ENCODE measurements at places on chromosomes 12 and 14.

DNA sequence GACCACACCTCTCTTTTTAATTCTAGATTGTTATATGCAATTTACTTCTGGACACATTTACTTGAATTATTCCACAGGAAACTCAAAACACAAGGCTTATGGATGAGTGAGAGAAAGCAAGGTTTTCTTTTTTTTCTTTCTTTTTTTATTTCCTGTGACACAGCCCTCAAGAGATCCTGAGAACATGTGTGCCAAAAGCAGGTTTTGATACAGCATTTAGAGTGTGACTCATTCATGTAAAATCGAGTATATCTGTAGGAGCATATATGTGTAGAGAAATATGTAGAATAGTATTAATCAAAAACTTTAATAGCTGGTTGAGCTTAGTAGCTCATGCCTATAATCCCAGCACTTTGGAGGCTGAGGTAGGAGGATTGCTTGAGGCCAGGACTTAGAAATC, 4.4 kb upstream of the MAX start:
- DNase-seq: no peak

GRCh38 chr12:94263011-94263811, 114.8 kb downstream of the PLXNC1 start:
- DNase-seq: no peak

GRCh38 chr14:104128981-104129380, 9.4 kb upstream of the KIF26A start:
- DNase-seq: no peak

- no peak for DNase-seq
These were observed 42.5 kb downstream of the CCDC88C start for GRCh38 chr14:91374879-91375702.

DNA sequence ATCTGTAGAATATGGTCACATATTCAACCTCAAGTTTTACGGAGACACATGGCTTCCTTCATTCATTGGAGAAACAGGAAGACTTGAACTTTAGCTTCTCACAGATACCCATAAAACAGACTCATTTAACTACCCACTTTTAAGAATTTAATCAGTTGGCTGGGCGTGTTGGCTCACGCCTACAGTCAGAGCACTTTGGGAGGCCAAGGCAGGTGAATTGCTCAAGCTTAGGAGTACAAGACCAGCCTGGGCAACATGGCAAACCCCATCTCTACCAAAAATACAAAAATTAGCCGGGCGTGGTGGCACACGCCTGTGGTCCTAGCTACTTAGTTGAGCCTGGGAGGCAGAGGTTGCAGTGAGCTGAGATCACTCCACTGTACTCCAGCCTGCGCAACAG, 64.7 kb upstream of the STAC3 start:
- no peak for DNase-seq

DNA sequence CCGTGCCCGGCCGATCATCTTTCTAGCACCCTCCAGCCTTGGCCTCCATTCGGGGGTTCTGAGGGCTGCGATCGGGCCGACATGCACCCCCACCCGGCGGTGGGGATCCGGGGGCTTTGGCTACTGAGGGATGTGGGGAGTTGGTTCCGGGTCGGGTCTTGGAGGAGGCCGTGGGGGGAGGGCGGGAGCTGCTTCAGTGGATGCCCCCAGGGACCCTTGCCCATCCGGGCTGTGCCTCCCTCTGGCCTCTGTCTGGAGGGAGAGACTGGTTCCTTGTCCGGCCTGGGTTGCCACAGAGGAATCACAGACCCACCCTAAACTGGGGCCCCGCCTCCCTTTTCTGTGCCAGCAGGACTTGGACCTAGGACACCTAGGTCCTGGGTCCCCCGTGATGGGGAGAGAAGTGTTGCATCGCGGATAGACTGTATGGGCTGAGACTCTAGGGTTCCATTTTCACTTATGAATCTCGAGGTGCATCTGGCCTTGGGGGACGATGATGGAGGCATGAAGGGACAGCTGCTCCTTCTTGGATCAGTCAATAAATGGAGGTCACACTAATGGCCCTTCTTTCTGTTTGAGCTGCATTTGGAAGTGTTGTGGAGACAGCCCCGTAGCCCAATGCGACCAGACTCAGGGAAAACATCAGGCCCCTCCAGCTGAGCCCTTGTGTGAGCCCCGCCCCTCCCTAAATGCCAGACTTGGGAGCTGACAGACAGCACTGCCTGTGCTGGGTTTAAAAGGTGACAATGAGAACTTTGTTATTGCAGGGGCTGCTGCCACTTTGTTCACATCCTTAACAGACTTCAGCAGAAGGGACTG, 577 bp downstream of the DTX3 start:
- no peak for DNase-seq

DNA sequence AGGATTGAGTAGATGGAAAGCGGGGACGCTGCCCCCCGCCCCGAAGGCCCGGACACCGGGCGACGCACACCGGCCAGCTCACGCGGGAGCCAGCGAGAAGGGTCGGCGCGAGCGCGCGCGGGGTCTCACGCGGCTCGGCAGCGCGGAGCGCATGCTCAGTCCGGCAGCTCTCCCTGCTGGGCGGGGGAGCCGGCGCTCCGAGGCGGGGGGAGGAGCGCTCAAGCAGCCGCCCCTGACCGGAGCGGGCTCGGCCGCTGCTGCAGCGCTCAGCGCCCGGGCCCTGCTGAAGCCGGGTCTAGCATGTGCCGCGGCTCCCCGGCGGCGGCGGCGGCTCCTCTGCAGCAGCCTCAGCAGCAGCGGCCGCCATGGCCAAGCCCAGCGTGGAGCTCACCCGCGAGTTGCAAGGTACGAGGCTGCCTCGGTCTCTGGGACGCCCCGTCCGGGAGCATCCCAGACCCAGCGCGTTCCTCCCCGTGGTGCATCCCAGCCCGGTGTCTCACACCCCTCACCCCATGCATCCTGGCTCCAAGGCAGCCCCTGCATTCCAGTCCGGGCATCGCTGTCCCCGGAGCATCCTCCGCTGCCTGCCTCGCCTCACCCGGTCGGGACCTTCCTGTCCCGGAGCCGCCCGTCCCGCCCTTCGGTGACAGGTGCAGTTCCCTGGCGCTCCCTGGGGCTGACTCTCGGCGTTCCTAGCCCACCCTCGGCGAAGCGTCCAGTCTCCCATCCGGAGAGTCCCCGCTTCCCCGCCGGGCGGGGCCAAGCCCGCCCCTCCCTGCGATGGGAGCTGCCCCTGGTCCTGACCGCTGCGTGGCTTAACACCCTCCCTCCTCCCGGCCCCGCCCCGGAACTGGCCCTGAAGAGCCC, at the start of gene CARMIL3:
Gene CARMIL3, plus strand, starts transcription at position 221 of the 867 bp plus-strand sequence. Its CDS starts 145 bp downstream, at position 366.
- peak; percentile 11 for DNase-seq

DNA sequence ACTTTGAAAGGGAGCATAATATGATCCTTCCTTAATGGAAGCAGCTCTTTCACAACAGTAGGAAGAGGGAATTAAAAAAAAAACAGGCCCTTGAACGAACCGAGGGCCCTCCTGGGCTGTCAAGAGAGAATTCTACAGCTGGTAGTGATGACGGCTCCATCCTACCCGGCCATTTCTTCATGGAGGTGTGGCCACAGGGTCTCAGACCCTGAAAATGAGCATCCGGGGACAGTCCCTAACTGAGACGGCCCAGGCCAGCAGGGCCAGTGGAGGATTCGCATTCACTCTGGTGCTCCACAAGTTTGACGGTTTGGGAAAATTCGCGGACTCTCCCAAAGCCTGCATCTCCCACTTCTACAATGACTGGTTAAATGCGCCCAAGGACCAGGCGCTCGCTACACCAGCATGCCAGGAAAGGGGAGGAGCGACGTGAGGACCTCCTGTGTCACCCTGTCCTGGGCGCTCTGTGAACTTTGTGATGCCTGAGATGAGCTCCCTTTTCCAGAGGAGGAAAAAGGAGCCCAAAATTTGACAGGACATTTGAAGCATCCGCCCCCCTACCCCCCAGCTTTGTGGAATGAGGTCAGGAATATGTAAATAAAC, 66.8 kb downstream of the BCL11B start:
- no peak for DNase-seq

GRCh38 chr14:104786091-104786586, 9.4 kb downstream of the AKT1 start:
- DNase-seq: no peak
